Hematopoietic multipotent progenitor cell treated with erythropoietin and hydrocortisone succinate and interleukin-3 and kit ligand, for 8 days (in vitro differentiated cells): ENCODE measurements at places on chromosomes 11 and 22.

- no peak for DNase-seq
These were observed 9.0 kb upstream of the SPINDOC start for GRCh38 chr11:63804259-63804658.

DNA sequence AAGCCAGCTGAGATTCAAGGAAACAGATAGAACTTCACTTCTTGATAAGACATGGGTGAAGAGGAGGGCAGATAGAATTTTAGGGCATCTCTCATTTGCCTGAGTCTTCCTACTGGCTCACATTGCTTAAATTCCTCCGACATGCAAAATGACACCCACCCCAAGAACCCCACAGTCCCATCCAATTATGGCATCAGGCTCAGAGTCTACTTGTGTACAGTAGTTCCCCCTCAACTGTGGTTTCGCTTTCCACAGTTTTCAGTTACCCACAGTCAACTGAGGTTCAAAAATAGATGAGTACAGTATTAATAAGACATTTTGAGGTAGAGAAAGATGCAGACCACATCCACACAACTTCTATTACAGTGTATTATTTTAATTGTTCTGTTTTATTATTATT is 99.8 kb downstream of the TTC17 start:
- no peak for DNase-seq

DNA sequence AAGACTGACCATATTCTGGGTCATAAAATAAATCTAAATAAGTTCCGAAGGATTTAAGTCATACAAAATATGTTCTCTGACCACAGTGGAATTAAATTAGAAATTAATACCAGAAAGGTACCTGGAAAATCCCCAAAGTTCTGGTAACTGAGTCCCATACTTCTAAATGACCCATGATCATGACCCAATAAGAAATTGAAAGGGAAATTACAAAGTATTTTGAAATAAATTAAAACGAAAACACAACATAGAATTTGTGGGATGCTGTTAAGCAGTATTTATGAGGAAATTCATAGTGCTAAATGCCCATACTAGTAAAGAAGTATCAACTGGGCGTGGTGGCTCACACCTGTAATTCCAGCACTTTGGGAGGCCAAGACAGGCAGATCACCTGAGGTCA is 23.4 kb upstream of the IL10RA start:
- DNase-seq, result no peak

DNA sequence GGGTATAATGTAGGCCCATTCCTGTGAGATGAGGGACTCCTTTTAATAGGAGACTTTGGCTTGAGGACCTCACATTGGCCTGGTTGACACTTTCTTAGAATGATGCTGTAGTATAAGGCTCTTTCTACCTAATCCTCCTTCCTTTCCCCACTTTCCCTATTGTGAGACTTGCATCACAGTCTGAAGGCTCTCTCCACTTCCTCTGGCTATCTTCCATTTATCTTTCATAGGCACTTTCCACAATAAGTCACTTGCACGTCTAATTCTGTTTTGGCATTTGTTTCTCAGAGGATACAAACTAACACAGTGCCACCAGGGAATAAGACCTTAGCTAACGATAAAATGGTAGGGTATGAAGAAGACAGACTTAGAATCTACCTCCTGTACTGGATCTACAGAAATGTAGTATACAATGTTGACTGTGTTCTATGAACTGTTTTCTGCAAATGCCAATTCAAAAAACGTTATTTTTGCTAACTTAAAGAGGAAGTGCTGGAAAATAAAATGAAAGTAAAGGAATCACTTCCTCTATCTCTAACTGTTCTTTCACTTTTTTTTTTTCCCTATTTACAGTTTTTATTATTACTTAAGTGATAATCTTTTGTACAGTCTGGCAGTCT is 17.9 kb upstream of the PDE3B start:
- no peak for DNase-seq

DNA sequence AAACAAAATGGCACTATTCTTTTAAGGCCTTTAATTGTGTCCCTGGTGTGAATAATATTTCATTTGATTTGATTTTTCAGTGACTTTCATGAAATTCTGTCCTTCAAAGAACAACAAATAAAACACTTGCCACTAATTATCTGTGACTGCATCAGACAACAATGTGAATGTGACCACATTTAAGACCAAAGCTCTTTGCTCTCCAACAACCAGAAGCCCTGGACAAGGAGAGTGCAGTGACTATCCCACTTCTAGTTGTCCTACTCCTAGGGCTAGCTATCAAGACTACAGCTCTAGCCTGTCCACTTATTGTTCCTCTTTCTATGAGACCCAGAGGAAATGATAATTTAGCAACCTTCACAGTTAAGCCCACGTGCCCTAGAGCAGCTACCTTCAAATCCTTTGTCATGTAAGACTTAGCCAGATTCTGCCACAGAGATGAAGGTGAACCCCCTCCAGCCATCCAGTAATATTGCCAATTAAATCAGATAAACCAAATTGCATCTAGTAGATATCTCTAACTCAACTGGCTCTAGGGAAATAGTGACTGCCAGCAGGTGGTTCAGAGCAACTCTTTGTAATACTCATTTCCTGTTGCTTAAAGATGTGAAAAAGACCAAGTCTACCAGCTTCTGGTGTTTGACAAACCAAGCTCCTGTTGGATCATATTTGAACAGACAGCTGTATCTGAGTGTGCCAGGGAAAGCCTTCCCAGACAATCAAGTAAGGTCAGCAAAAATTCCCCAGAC is 142.6 kb upstream of the BLID start:
- no peak for DNase-seq

GRCh38 chr11:118448294-118448693 is 12.0 kb downstream of the KMT2A start:
- no peak for DNase-seq

DNA sequence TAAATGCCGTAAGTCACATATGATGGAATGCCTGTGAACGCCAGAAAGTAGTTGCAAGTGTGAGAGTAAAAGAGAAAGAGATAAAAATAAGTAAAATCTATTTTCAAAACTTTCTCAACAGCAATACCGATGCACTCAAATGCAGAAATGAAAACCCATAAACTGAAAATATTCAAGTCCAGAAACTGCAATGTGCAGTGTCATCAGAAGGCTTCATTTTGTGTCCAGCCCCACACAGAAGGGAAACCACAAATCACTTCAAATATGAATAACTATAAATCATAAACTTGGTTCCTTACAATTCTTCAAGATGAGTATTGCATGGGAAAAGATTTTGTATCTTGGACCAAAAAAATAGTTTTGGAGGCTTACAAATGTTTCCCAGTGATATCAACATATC is 375.2 kb upstream of the ANO5 start:
- DNase-seq, result no peak

DNA sequence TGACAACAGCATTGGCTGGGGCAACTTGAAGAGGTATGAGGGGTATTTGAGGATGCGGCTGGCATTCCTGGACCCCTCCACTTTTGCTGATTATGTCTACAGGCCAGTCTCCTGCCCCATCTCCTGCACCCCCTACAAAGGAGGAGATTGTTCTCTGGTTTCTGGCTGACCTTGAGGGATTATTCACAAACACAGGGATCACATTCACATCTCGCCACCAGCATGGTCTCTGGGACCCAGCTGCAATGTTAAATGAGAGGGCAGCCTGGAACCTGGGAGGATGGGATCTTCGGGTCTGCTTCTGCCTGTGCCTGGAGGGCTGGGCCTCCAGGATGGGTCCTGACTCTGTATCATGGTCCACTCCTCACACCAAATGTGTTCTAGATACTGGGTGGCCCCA is 32.8 kb upstream of the MYEOV start:
- DNase-seq, result no peak

GRCh38 chr22:26038365-26038764 is 130.9 kb upstream of the SEZ6L start:
- no peak for DNase-seq

- DNase-seq, result no peak
These were observed 71.6 kb downstream of the C11orf58 start for GRCh38 chr11:16809886-16810668.

DNA sequence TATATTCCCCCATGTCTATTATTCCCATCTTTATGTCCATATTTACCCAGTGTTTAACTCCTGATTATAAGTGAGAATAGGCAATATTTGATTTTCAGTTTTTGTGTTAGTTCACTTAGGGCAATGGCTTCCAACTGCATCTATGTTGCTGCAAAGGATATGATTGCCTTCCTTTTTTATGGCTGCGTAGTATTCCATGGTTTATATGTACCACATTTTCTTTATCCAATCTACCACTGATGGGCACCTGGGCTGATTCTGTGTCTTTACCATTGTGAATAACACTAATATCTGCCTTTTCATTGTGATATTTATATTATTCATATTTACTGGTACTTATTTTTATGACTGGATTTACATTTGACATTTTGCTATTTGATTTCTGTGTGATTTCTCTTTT is 649.6 kb downstream of the NTM start:
- DNase-seq, result no peak

DNA sequence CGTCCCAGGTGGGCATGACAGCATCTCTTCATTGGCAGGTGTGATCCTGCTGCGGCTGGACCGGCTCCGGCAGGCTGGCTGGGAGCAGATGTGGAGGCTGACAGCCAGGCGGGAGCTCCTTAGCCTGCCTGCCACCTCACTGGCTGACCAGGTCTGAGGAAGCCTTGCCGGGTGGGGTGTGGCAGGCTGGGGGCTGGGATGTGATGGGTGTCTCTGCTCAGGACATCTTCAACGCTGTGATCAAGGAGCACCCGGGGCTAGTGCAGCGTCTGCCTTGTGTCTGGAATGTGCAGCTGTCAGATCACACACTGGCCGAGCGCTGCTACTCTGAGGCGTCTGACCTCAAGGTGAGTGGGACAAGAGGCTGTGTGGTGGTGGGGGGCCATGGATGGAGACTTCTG is 3.5 kb downstream of the LARGE2 start:
- no peak for DNase-seq

DNA sequence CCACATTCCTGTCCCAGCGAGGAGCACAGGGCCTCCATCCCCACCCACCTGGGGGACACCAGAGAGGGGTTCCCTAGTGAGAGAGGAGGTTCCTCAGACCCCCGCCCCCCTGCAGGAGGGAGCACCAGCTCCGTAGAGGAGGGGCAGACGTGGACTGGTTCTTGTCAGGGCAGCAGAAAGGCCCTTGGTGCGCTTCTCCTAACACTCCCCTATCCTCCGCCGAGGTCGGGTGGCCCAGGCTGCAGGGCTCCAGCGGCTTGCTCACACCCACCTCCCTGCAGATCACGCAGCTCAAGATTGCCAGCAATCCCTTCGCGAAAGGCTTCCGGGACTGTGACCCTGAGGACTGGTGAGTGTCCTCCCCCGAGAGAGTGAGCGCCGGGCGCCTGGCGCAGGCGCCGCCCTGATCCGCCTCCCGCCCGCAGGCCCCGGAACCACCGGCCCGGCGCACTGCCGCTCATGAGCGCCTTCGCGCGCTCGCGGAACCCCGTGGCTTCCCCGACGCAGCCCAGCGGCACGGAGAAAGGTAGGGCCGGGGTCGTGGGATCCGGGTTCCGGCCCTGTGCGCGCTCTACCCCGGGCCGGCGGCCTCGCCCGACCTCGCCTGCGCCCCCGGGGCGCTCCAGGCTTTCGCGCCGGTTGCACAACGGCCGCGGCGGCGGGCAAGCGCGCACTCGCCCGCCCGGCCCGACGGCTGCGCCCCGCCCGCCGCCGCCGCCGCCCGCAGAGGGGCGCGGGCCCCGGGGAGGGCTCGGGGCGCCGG is 5.1 kb downstream of the TBX1 start:
- no peak for DNase-seq

GRCh38 chr11:100777736-100778135 is 90.6 kb downstream of the ARHGAP42 start:
- DNase-seq, result no peak

- no peak for DNase-seq
These were observed 80.3 kb downstream of the TNRC6B start for GRCh38 chr22:40258017-40258416.

DNA sequence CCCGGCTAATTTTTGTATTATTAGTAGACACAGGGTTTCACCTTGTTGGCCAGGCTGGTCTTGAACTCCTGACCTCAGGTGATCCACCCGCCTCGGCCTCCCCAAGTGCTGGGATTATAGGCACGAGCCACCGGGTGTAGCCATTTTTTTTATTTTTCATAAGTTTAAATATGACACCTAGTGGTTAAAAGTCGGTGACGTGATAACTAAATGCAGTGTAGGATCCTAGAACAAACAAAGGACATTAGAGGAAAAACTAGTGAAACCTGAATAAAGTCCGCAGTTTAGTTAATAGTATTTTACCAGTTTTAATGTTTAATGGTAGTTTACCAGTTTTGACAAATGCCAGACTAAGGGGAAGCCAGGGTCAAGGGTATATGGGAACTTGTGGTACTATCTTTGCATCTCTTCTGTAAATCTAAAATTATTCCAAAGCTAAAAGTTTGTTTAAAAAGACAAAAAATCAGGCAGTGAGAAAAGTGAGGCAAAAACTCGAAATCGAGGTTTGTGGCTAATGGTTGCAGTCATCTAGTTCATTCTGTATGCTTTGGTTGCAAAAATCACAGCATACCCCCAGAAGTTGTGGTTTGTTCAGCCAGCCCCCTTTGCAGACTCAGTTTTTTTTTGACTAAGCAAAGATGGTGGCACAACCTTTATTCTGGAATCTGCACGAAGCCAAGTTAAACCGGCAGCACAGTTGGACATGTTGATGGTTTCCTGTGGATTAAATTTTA is 29.6 kb downstream of the TOM1 start:
- peak; percentile 26 for DNase-seq

- peak; percentile 92 for DNase-seq
These were observed 11.6 kb downstream of the TOLLIP start for GRCh38 chr11:1297576-1298473.

GRCh38 chr11:103851166-103851651 is 185.2 kb upstream of the DDI1 start:
- no peak for DNase-seq

GRCh38 chr11:17443926-17444690 is 32.5 kb downstream of the ABCC8 start:
- no peak for DNase-seq

DNA sequence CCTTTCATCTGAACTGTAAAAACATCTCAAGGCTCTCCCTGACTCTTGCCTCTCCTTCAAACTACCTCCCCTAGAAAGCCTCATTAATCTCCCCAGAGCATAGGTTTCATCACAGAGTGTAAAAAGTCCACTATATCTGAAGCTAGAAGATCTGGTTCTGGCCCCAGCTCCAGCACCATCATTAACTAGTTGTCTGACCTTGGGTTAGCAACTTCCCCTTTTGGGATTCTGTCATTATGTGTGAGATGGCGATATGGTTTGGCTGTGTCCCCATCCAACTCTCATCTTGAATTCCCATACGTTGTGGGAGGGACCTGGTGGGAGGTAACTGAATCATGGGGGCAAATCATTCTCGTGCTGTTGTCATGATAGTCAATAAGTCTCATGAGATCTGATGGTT is 97.3 kb downstream of the KCNC1 start:
- no peak for DNase-seq

- peak; percentile 90 for DNase-seq
These were observed 1.2 kb upstream of the IGLL1 start for GRCh38 chr22:23581260-23581650.

- DNase-seq, result no peak
These were observed 25.4 kb upstream of the MYO18B start for GRCh38 chr22:25716637-25717036.

- peak; percentile 20 for DNase-seq
These were observed 162.6 kb downstream of the KIF18A start for GRCh38 chr11:27945348-27945747.
